ENCODE measurements at places on chromosomes 1 and 21.
A peak's percentile ranks its signal among the peaks of the same experiment; 100 is the strongest.

GRCh38 chr1:119254067-119254720 is 113.7 kb upstream of the WARS2 start:
- no peak overlapping the region for H3K27ac ChIP-seq
- no peaks in the 10 kb centered on the region for H3K4me1 ChIP-seq
- no peak for DNase-seq
- H3K36me3 ChIP-seq = peaks cover 6% of the 10 kb centered on the region
- H3K4me3 ChIP-seq = no peak overlapping the region

GRCh38 chr1:220003610-220004299 is 42.5 kb downstream of the EPRS1 start:
- H3K4me1 ChIP-seq = peaks cover 2% of the 10 kb centered on the region
- H3K4me3 ChIP-seq = no peak overlapping the region
- no peaks in the 10 kb centered on the region for H3K27me3 ChIP-seq
- no peak overlapping the region for H3K27ac ChIP-seq
- peaks cover 47% of the 10 kb centered on the region for H3K36me3 ChIP-seq

GRCh38 chr1:170970256-170970655 is 34.9 kb downstream of the MROH9 start:
- H3K36me3 ChIP-seq = no peaks in the 10 kb centered on the region
- no peaks in the 10 kb centered on the region for H3K4me1 ChIP-seq
- peaks cover 3% of the 10 kb centered on the region for H3K27me3 ChIP-seq

DNA sequence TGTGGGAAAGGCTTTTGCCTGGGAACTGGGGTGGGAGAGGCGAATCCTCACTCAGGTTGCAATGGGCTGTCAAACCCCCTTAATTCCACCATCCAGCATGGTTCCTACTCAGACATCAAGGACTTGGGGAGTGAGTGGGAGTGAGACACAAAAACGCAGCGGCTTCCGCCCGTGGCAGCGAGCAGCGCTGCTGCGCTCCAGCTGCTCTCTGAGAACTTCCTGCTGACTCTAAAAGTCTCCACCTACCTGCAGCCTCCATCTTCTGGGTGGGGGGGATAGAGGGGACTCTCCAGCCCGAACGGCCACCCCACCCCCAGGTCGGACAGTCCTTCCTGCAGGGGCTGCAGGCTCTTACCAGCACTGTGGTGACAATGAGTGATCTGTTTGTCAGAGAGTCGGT is 184.4 kb downstream of the GRIK3 start:
- no peak overlapping the region for H3K27ac ChIP-seq
- H3K4me3 ChIP-seq = no peak overlapping the region
- H3K36me3 ChIP-seq = no peaks in the 10 kb centered on the region
- no peak for DNase-seq
- no peaks in the 10 kb centered on the region for H3K4me1 ChIP-seq

DNA sequence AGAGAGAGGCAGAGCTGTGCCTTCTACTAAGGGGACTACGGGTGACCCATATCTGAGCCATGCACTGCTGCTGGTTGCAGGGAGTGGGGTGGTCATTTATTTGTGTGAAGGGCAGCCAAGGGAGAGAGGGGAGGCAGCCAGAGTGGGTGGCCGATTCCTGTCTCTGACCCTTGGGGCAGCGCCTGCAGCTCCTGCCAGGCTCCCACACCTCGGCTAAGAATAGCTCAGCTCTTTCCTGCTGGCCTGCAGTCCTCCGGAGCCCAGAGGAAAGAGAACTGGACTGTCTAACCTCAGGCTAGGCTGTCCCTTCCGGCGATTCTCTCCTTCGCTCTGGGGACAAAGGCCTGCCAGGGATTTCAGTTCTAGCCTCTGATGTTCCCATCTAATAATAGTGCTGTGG is 11.6 kb upstream of the CD34 start:
- peaks cover 1% of the 10 kb centered on the region for H3K4me1 ChIP-seq
- no peak overlapping the region for H3K27ac ChIP-seq
- H3K27me3 ChIP-seq = peaks cover 25% of the 10 kb centered on the region
- no peaks in the 10 kb centered on the region for H3K36me3 ChIP-seq
- DNase-seq = no peak

GRCh38 chr1:236016083-236016482 is 48.8 kb downstream of the NID1 start:
- DNase-seq = no peak
- no peaks in the 10 kb centered on the region for H3K27me3 ChIP-seq
- no peak overlapping the region for H3K4me3 ChIP-seq
- no peak overlapping the region for H3K27ac ChIP-seq
- H3K4me1 ChIP-seq = no peaks in the 10 kb centered on the region

GRCh38 chr1:178294654-178295053 is 200.8 kb downstream of the RASAL2 start:
- H3K27me3 ChIP-seq = no peaks in the 10 kb centered on the region
- H3K36me3 ChIP-seq = no peaks in the 10 kb centered on the region
- no peak overlapping the region for H3K27ac ChIP-seq

- H3K27me3 ChIP-seq = no peaks in the 10 kb centered on the region
- H3K36me3 ChIP-seq = no peaks in the 10 kb centered on the region
- H3K27ac ChIP-seq = no peak overlapping the region
- H3K4me3 ChIP-seq = no peak overlapping the region
- no peaks in the 10 kb centered on the region for H3K4me1 ChIP-seq
Observed at GRCh38 chr1:216183454-216183853, 239.8 kb downstream of the USH2A start.

- peak overlapping the region; percentile 42 for H3K4me3 ChIP-seq
- H3K27ac ChIP-seq = peak overlapping the region; percentile 94
- peak; percentile 54 for DNase-seq
- peaks cover 13% of the 10 kb centered on the region for H3K36me3 ChIP-seq
Observed at GRCh38 chr1:26580116-26580515, 50.6 kb downstream of the RPS6KA1 start.

- no peak for DNase-seq
- H3K4me3 ChIP-seq = peak overlapping the region; percentile 60
- H3K27me3 ChIP-seq = no peaks in the 10 kb centered on the region
- H3K36me3 ChIP-seq = peaks cover 2% of the 10 kb centered on the region
- peak overlapping the region; percentile 99 for H3K27ac ChIP-seq
- peaks cover 23% of the 10 kb centered on the region for H3K4me1 ChIP-seq
Observed at GRCh38 chr1:235876402-235876841, 9.7 kb upstream of the LYST start.

GRCh38 chr1:91876781-91877573 is 9.0 kb downstream of the TGFBR3 start:
- H3K27me3 ChIP-seq = peaks cover 4% of the 10 kb centered on the region
- peak overlapping the region; percentile 75 for H3K4me3 ChIP-seq
- H3K27ac ChIP-seq = peak overlapping the region; percentile 95
- no peak for DNase-seq
- H3K4me1 ChIP-seq = peaks cover 84% of the 10 kb centered on the region

- H3K36me3 ChIP-seq = peaks cover 12% of the 10 kb centered on the region
- peak; percentile 27 for DNase-seq
- no peak overlapping the region for H3K4me3 ChIP-seq
- no peaks in the 10 kb centered on the region for H3K27me3 ChIP-seq
- no peak overlapping the region for H3K27ac ChIP-seq
Observed at GRCh38 chr1:169115891-169116585, 9.5 kb downstream of the ATP1B1 start.

- H3K4me3 ChIP-seq = no peak overlapping the region
- H3K4me1 ChIP-seq = peaks cover 21% of the 10 kb centered on the region
- no peaks in the 10 kb centered on the region for H3K27me3 ChIP-seq
- no peak for DNase-seq
Observed at GRCh38 chr1:27970401-27970800, 10.6 kb downstream of the XKR8 start.

GRCh38 chr1:43858324-43858723 is 75.3 kb upstream of the ARTN start:
- H3K27ac ChIP-seq = no peak overlapping the region
- no peak for DNase-seq
- H3K4me3 ChIP-seq = no peak overlapping the region
- H3K36me3 ChIP-seq = peaks cover 12% of the 10 kb centered on the region
- no peaks in the 10 kb centered on the region for H3K27me3 ChIP-seq

GRCh38 chr21:26977746-26978145 is 10.9 kb upstream of the ADAMTS5 start:
- H3K4me3 ChIP-seq = no peak overlapping the region
- no peak for DNase-seq
- no peaks in the 10 kb centered on the region for H3K4me1 ChIP-seq
- H3K27me3 ChIP-seq = peaks cover 3% of the 10 kb centered on the region
- no peaks in the 10 kb centered on the region for H3K36me3 ChIP-seq

DNA sequence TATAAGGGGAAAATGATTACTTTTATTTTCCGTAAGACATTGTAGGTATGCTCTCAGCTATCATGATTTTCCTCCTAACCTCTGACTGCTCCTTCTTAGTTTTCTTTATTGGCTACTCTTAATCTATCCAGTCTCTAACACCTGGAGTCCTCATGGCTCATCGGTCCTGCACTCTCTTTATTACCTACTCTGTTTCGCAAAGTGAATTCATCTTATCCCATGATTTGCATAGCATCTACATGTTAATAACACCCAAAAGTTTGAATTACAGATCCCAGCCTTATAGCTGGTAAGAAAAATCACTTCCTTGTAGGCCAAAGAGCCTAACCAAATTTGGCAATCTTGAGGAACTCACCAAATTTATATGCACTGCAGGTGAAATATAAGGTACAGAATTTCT is 136.3 kb downstream of the CDC42BPA start:
- no peaks in the 10 kb centered on the region for H3K4me1 ChIP-seq
- no peak for DNase-seq
- H3K27me3 ChIP-seq = peaks cover 3% of the 10 kb centered on the region
- no peak overlapping the region for H3K4me3 ChIP-seq

GRCh38 chr1:214228976-214229375 is 52.0 kb upstream of the SMYD2 start:
- no peak for DNase-seq
- peaks cover 5% of the 10 kb centered on the region for H3K4me1 ChIP-seq

- no peak overlapping the region for H3K4me3 ChIP-seq
- H3K27me3 ChIP-seq = no peaks in the 10 kb centered on the region
- DNase-seq = no peak
- no peak overlapping the region for H3K27ac ChIP-seq
- no peaks in the 10 kb centered on the region for H3K36me3 ChIP-seq
Observed at GRCh38 chr1:195733826-195734225, 874.4 kb downstream of the KCNT2 start.

GRCh38 chr1:241600496-241600901 is 39.7 kb downstream of the CHML start:
- H3K27me3 ChIP-seq = no peaks in the 10 kb centered on the region
- H3K36me3 ChIP-seq = peaks cover 18% of the 10 kb centered on the region
- H3K27ac ChIP-seq = peak overlapping the region; percentile 56
- no peak overlapping the region for H3K4me3 ChIP-seq
- DNase-seq = no peak

DNA sequence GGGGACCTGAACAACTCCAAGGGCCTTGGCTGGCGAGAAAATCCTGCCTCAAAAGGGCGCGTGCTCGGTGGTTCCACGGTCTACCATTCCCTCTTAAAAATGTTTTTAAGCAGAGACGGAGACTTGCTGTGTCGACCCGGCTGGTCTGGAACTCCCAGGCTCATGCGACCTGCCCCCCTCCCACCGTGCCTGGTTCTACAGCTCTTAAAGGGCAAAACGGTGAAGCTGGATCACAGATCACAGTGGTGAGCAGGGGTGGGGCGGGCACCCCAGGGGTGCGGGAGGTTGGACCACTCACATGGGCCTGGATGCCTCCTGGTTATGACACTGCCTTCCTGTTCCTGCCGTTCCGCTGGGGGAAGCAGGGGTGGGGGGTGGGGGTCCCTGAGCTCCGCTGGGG is 4.2 kb upstream of the C1orf159 start:
- no peaks in the 10 kb centered on the region for H3K36me3 ChIP-seq
- H3K4me1 ChIP-seq = peaks cover 20% of the 10 kb centered on the region
- H3K27me3 ChIP-seq = peaks cover 12% of the 10 kb centered on the region

DNA sequence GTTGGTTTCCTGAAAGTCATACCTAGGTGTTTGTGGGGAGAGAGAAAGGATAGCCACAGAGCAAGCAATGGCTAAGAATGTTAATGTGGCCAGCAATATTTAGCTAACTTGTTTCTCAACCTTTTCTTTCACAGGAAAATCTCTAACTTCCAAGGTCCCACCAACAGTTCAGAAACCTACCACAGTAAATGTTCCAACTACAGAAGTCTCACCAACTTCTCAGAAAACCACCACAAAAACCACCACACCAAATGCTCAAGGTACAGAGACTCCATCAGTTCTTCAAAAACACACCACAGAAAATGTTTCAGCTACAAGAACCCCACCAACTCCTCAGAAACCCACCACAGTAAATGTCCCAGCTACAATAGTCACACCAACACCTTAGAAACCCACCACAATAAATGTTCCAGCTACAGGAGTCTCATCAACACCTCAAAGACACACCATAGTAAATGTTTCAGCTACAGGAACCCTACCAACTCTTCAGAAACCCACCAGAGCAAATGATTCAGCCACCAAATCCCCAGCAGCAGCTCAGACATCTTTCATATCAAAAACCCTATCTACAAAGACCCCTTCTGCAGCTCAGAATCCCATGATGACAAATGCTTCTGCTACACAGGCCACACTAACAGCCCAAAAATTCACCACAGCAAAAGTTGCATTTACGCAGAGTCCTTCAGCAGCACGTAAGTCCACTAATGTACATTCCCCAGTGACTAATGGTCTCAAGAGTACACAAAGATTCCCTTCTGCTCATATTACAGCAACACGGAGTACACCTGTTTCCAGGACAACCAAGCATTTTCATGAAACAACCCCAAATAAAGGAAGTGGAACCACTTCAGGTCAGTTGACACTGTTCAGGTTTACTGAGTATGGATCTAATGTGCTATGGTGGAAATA is 15.3 kb downstream of the CD55 start:
- H3K4me3 ChIP-seq = peak overlapping the region; percentile 58
- peak; percentile 40 for DNase-seq
- peaks cover 82% of the 10 kb centered on the region for H3K4me1 ChIP-seq
- H3K36me3 ChIP-seq = peaks cover 91% of the 10 kb centered on the region

DNA sequence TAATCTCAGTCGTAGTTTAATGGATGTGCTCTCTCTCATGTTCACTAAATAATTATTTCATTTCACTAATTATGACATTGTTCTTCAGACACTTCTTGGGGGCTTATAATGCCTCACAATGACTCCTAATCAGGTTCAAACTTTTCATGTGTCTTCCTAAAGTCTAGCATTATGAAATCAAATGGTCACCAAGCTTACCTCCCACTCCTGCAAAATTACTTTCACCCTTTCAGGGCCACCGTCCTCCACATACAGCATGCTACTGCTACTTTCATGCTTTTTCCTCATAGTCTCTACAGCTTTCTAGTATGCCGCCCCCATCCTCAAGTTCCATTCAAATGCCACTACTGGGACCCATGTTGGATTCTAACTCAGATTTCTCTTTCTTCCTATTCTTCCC is 59.8 kb upstream of the C1orf53 start:
- peaks cover 2% of the 10 kb centered on the region for H3K4me1 ChIP-seq
- H3K27me3 ChIP-seq = no peaks in the 10 kb centered on the region
- no peak for DNase-seq
- no peaks in the 10 kb centered on the region for H3K36me3 ChIP-seq

Measured in activated naive CD8-positive, alpha-beta T cell treated with anti-CD3 and anti-CD28 coated beads, Interleukin-2, amount 50 U/mL, for 24 hours (primary cell).